NCI-H187 treated with DMSO at 0.1 percent for 48 hours (cell line): ENCODE measurements at places on chromosomes 2 and 18.

- DNase-seq, result no peak
These were observed 73.6 kb downstream of the DYSF start for GRCh38 chr2:71526975-71527374.

GRCh38 chr18:3264362-3264761 lies 2.4 kb downstream of the MYL12B start:
- DNase-seq, result no peak

DNA sequence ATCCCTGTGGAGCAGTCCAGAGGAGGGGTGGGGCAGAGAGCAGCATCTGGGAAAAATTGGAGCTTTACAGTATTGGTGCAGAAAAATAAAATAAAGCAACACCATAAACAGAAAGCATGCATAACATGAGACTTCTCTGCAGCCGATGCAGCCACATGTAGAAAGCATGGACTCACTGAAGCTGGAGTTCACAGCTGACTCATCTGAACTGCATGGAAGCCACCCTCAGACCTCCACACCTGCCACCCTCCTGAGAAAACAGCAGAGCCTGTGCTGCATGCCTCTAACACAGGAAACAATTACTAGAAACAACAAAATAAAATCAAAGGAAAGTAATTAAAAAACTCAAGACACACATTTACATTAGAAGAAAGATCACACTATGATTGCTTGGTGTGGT lies 169.4 kb upstream of the ALKAL2 start:
- no peak for DNase-seq

DNA sequence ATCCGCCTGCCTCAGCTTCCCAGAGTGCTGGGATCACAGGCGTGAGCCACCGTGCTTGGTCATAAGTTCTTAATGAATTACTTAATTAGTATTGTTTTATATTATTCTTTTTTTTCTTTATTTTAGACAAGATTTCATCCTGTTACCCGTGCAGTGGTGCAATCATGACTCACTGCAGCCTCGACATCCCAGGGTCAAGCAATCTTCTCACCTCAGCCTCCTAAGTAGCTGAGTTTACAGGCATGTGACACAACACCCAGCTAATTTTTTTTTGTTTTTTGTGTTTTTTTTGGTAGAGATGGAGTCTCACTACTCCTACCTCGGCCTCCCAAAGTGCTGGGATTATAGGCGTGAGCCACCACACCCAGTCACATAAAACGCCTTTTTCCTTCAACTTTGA lies 17.3 kb downstream of the C2orf42 start:
- no peak for DNase-seq
